NCI-H2029 (cell line): ENCODE measurements at places on chromosomes 3 and 15.

GRCh38 chr3:131406274-131406673 lies 24.7 kb downstream of the NUDT16 start:
- no peak for DNase-seq

- no peak for DNase-seq
Measured at GRCh38 chr3:74676-75243, 121.8 kb upstream of the CHL1 start.

GRCh38 chr15:56984681-56985481 lies 66.4 kb downstream of the TCF12 start:
- DNase-seq = no peak

- no peak for DNase-seq
Measured at GRCh38 chr3:105388176-105388575, 21.5 kb downstream of the ALCAM start.

- DNase-seq = no peak
Measured at GRCh38 chr3:14913926-14914778, 33.2 kb upstream of the NR2C2 start.

DNA sequence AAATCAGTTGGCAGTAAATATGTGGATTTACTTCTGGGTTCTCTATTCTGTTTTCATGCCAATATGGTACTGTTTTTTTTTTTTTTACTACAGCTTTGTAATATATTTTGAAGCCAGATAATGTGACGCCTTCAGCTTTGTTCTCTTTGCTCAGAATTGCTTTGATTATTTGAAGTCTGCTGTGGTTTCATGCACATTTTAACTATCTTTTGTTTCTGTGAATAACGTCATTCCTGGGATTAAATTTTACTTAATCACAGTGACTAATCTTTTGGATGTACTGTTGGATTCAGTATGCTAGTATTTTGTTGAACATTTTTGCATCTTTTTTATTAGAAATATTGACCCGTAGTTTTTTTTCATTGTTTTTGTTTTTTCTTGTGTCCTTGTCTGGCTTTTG lies 576.5 kb downstream of the ZNF385D start:
- no peak for DNase-seq

DNA sequence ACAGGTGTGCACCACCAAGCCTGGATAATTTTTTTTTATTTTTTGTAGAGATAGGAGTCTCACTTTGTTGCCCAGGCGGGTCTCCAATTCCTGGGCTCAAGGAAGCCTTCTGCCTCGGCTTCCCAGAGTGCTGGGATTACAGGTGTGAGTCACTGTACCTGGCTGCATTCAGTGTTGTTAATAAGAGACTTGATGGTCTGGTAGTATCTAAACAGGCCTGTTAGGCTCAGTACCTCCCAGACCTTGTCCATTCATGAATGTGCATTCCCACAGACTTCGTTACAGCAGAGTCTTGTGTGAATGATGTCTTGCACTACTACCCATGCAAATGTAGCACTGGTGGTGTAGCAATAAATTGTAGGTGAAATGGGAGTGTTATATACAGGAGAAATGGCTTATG lies 17.7 kb downstream of the CMTM8 start:
- no peak for DNase-seq

DNA sequence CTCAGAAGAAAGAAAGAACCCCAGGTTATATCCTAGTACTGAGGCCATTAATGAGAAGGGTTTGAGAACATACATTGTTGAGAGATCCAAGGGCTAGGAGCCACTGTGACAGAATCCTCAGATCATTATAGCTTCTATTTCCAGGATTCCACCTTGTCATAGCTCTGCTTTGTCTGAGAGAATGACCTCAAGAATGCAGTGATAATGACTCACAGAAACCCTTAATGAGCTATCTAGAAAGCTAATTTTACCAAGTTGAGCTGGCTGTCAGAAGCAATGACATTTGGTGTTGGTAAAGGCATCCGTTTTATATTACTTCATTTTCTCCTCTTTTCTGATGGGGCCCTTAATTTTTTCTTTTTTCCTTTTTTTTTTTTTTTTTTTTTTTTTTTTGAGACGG lies 10.9 kb downstream of the TRIP4 start:
- DNase-seq = no peak

- no peak for DNase-seq
Measured at GRCh38 chr3:30085486-30085885, 520.9 kb upstream of the TGFBR2 start.

- DNase-seq = peak; percentile 59
Measured at GRCh38 chr15:31396881-31397560, 70.4 kb downstream of the KLF13 start.

- DNase-seq = no peak
Measured at GRCh38 chr3:128247666-128248409, 94.6 kb downstream of the EEFSEC start.

GRCh38 chr3:112813723-112814171 lies 32.9 kb downstream of the CD200R1L start:
- no peak for DNase-seq

- DNase-seq = no peak
Measured at GRCh38 chr15:67109141-67110034, 44.0 kb downstream of the SMAD3 start.

- no peak for DNase-seq
Measured at GRCh38 chr3:5428607-5429516, 241.4 kb downstream of the EDEM1 start.

DNA sequence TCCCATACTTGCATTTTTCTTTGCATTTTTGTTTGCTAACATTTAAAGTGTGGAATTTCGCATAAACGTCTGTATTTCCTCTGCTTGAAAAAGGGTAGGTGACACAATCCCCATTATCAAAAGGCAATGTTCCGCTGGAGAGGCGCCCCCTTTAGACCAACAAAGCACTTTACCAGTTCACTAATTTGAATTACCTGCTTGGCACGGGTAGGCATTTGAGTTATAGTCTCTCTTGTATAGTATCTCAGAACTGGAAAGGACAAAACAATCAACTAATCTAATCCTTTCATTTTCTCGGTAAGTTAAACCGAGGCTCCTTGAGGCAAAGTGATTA lies 775 bp upstream of the CCDC39 start:
- DNase-seq = peak; percentile 17

GRCh38 chr3:160673188-160673587 lies 3.8 kb upstream of the ARL14 start:
- no peak for DNase-seq

- no peak for DNase-seq
Measured at GRCh38 chr3:107239703-107240102, 137.5 kb upstream of the CCDC54 start.

DNA sequence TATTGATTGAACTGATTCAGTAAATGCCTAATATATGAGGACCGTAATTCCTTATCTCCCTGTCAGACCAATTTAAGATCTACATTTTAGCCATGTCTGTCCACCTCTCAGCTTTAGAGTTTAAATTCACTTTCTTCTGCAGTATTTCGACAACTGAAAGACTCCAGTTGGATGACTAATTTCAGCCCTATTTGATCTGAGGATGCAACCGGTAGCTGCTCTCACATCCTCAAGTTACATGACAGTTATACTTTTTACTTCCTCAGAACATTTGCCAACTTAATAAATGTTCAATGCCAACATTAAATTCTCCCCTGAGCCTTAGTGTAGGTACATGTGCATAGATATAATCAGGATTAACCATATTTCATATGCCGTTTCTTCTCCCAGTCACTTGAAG lies 2.5 kb upstream of the HHLA2 start:
- no peak for DNase-seq

GRCh38 chr3:140911822-140912221 lies 29.8 kb upstream of the SLC25A36 start:
- DNase-seq = peak; percentile 40

DNA sequence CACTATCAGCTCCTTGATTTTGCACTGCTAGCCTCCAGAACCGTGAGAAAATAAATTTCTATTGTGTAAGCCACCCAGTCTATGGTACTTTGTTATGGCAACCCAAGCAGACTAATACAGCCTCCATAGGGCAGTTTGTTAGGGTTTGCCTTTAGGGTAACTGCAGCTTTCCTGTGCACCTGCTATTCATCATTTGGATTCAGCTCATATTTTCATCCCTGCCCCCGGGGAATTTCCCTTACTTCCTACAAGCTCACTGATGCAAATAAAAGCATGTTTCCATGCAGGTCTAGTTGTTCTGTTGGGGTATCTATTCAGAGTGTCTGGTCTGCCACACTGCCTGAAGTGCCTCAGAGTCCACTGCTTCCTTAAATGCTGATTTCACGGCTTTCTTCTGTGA lies 48.6 kb upstream of the ATOSA start:
- no peak for DNase-seq

DNA sequence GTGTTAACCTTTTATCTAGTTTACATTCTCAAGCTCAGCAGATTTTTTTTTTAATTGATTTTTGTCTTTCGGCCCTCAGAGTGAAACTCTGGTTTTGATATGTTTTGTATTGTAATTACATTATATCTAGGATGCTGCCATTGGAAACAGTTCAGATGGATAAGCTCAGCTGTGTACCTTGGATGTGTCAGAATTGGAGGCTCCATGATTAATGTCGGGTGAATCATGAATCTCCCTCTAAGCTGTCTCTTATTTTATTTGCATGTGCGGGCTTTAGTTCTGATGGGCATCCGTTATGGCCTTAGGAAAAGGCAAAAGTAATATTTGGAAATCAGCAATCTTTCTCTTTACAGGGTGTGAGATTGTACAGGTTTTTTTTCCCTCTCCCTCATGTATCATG lies 4.2 kb downstream of the PTPRG start:
- no peak for DNase-seq

DNA sequence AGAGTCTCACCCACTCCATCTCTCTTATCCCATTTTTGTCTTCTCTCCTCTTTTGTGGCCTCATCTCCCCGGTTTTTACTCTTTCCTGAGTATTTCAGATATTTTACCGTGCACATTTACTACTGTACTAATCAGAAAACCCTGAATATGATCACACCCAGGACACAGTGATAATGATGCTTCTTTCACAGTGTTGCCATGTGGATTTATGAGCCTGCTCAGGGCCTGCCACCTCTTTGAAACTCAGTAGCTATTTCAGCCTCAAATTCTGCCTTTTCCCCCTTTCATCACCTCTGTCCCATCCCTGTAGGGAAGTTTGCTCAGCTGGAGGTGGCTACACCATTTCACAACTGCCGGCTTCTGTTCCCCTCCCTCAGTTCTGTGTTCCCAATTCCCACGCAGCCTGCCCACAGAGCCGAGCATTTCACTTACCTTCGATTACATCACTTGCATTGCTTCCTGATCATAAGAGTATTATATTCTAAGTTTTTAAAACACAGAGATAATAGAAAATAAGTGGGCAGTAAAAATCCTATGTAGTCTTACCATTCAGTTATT lies 33.2 kb downstream of the ARNT2 start:
- no peak for DNase-seq

DNA sequence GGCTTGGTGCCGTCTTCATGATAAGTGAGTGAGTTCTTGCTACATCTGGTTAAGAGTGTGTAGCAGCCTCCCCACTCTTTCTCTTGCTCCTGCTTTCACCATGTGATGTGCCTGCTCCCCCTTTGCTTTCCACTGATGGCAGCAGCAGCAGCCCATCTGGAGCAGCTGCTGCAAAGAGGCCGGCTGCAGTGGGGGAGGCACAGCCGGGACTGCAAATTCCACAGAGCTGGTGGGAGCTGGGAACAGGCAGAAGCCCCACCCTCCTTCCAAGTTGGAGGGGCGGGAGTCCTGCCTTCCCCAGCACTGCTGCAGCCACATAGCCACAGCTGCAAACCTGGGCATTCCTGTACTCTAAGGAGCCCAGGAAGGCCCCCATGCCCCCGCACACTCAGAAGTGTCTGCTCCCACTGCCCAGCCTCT lies 62.8 kb upstream of the IMPG2 start:
- no peak for DNase-seq

DNA sequence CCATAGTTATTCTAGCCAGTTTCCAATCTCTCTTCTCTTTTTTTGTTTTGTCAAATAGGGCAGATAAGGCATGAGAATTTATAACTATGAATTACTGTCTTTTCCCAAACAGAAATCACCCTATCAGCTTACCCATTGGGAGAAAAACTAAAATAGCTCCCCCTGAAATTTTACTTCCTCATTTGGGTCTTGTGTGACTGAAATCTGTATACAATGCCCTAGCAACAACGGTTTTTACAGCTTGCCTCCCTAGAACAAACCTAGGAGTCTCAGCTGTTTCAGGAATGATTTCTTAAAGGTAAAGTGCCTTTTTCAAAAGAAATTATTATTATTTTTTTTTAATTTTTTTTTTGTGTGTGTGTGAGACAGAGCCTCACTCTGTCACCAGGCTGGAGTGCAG lies 56.8 kb downstream of the CD86 start:
- DNase-seq = no peak

DNA sequence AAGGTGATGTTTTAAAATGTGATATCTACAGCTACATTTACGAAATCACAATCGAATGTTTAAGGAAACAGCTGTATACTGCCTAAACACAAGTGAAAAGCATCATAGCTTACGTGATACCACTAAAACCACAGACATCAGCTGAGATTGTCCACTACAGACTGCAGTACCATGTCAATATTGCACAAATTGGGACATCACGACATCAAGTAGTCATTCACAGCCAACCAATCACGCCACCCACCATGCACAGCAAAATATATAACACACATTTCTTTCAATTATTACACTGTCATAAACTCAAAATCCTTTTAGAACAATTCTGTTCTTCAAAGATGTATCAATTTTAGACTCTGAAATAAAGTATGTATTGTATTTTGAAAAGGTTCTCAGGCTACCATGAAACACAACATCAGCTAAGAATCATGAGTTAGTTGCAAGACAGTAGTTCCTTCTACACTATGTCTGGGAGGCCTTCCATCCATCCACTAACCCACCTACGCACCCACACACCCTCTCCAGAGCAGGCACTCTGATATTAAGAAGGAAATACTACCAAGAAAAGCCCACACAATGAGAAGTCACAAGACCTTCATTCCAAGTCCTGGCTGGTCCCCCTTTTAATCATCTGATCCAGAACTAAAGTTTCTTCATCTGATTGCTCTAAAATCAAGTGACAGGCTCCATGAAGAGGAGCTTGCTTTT lies 3.1 kb downstream of the DMXL2 start:
- no peak for DNase-seq

- DNase-seq = no peak
Measured at GRCh38 chr3:138946663-138947494, at the start of the genes FOXL2 and FOXL2NB. FOXL2 (minus strand) TSS chr3:138947137; CDS start chr3:138946722, 415 bp downstream. FOXL2NB (plus strand) TSS chr3:138947217; CDS start chr3:138947365, 148 bp downstream.
